Smooth muscle cell of the brain vasculature (primary cell): ENCODE measurements at places on chromosomes 12 and 14.

DNA sequence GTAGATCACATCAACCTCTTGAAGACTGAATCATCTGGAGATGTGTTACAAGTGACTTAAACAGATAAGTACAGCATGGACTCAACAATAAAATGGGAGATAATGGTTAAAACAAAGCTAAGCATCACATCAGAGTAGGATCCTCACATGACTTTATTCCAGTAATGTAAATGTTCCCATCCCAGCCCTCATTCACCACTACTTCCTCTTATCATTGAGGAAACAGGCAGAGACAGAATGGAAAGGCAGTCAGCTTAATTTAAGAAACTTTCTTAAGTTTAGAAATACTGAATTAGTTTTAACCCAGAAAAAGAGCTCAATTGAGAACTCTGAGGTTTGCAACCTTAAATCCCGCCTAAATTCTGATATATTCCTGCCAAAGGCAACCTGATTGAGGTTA is 1.2 kb upstream of the ALG10 start:
- DNase-seq, result no peak

GRCh38 chr12:80107221-80107620 is 7.9 kb downstream of the OTOGL start:
- no peak for DNase-seq

GRCh38 chr14:95272057-95272456 is 47.7 kb downstream of the CLMN start:
- DNase-seq, result no peak

DNA sequence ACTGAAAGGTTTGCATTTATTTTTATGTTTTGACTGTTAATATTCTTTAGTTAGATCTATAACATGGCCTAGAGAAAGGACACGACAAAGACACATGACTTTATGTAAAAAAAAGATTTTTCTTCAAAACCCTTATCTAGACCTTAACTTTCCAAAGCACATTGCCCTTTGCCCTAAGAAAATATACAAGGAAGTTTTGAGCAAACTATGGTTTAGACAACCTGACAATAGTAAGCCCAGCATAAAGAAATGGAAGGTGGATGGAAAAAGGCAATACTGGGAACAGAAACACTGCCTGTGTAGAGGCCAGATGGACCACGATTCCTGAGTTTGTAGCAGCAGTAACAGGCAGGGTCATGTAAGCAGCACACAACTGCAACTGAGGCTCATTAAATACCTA is 724.0 kb downstream of the GALC start:
- no peak for DNase-seq

GRCh38 chr12:24848941-24849477 is 99.9 kb downstream of the BCAT1 start:
- DNase-seq, result no peak

- DNase-seq, result no peak
Measured at GRCh38 chr14:77926942-77927341, 127.0 kb downstream of the ADCK1 start.

DNA sequence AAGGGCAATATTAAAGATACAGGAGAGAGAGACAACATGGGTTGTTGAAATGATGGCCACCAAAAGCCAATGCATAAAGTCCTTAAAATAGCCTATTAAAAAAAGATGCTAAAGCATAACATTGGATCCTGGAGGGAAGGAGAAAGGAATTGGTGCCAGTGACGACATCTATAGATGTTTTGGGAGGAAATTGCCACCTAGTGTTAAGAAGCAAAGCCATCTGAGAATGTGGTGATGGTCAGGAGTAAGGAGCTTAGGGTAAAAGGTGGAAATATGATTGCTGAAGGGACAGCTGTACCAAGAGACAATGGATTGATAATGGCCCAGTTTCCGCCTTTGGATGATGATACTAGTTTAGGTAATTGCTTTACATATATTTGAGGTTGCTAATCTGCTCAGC is 85.1 kb downstream of the TMEM30B start:
- no peak for DNase-seq

GRCh38 chr14:22332686-22333421 is 256.2 kb downstream of the DAD1 start:
- no peak for DNase-seq

DNA sequence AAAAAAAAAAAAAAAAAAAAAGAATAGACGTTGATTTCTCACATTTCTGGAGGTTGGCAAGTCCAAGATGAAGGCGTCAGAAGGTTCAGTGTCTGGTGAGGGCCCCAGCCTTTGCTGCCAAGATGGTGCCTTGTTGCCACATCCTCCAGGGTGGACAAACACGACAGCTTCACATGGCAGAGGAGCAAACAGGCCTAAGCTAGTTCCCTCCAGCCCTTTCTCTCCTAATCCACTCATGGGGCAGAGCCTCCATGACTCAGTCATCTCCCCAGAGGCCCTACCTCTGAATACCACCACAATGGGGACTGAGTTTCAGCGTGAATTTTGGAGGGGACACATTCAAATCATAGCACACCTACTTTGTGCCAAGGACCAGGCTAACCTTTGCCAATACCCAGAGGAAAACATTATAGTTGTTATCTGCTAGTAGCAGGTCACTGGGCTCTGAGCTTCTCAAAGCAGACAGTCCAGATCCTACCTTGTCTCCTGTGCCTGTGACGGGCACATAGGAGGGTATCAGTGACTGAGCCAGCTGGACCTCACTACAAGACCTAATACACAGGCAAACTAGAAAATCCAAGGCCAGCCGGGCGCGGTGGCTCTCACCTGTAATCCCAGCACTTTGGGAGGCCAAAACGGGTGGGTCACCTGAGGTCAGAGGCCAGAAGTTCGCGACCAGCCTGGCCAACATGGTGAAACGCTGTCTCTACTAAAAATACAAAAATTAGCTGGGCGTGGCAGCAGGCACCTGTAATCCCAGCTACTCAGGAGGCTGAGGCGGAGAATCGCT is 10.5 kb upstream of the BCL11B start:
- DNase-seq, result no peak

DNA sequence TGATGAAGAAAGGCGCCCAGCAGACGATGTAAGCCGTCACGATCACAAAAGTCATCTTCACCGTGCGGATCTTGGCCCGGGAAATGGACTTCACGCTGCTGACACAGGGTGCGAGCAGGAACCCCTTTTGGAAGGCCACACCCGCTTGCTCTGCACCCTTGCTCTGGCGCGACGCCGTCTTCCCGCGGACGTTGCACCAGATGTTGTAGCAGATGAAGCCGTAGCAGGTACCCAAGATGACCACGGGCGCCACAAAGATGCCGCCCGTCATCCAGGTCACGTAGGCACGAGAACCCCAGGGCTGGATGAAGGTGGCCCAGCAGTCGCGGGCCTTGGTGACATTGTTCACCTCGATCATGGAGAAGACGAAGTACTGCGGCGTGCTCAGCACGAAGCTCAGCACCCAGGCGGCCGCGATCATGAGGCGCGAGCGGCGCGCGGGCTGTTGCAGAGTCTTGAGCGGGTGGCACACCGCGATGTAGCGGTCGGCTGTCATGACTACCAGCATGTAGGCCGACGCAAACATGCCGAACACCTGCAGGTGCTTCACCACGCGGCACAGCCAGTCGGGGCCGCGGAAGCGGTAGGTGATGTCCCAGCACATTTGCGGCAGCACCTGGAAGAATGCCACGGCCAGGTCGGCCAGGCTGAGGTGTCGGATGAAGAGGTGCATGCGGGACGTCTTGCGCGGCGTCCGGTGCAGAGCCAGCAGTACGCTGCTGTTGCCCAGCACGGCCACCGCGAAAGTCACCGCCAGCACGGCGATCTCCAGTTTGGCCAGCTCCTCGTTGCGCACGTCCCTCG is 890 bp downstream of the AVPR1A start:
- no peak for DNase-seq

GRCh38 chr12:3580094-3580749 is 89.2 kb downstream of the PRMT8 start:
- DNase-seq, result no peak

DNA sequence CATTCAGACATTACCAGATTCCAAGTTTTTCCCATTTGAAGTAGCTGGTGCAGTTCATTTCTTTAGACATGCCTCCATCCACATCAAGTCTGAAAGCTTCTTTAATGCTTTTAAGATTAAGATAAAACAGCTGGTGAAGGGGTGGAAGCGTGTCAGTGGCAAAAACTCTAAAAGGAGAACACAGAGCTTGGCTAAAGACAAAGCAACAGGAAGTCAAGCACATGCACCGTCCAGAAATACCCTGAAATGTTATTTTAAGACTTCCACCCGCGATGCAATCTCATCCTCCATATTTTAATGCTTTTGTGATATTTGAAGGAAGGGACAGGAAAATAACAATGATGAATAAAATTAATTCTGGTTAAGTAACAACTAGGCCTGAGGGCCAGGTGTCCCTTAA is 31.8 kb downstream of the PPM1H start:
- DNase-seq, result no peak

DNA sequence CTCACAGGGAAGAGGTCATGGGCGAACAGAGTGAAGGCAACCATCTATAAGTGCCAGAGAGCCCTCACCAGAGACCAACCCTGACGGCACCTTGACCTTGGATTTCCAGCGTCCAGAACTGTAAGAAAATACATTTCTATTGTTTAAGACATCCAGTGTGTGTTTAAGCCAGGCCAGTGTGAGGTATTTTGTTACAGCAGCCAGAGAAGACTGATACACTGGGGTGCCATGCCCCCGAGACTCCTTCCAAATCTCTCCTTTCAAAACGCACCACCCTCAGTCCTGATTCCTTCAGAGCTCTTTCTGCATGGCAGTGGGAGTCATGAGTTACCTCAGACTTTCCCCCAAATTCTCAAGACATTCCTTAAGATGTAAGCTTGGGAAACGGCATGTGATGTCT is 2.5 kb upstream of the SERPINA5 start:
- no peak for DNase-seq

- DNase-seq, result no peak
Measured at GRCh38 chr14:80387563-80387981, 176.3 kb upstream of the DIO2 start.

- no peak for DNase-seq
Measured at GRCh38 chr12:121278169-121279070, 18.1 kb downstream of the CAMKK2 start.

DNA sequence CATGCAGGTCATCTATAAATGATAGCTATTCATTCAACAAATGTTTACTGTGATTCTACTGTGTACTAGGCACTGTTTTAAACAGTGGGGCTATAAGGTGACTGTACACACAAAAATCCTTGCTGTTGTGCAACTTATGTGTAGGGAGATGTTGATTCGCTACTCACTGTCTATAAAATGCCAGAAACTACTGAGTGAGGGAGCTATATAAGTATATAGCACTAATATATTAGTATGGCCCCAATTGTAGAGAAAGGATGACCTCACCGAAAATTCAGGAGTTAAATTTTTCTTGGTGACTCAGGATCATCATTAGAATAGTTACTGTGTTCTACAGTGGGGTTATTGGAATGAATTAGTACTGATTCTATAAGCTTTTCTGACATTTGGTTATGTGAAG is 117.4 kb downstream of the TGFB3 start:
- DNase-seq, result no peak

DNA sequence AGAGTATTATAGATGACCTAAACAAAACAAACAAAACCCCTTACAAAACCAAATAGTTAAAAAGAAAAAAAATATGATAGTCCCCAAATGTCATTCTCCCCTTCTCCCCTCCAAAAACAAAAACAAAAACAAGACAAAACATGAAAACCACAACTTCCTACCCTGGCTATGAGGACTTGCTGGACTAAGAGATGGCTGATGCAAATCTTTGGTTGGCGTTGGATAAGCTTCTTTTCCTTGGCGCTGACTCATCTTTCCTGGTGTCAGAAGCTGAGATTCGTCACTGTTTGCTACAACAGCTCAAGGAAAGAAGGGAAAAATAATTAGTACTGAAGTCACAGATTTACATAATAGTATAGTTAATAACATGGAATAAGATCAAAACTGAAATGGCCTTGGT is 102.5 kb upstream of the BBS10 start:
- DNase-seq, result peak; percentile 20

DNA sequence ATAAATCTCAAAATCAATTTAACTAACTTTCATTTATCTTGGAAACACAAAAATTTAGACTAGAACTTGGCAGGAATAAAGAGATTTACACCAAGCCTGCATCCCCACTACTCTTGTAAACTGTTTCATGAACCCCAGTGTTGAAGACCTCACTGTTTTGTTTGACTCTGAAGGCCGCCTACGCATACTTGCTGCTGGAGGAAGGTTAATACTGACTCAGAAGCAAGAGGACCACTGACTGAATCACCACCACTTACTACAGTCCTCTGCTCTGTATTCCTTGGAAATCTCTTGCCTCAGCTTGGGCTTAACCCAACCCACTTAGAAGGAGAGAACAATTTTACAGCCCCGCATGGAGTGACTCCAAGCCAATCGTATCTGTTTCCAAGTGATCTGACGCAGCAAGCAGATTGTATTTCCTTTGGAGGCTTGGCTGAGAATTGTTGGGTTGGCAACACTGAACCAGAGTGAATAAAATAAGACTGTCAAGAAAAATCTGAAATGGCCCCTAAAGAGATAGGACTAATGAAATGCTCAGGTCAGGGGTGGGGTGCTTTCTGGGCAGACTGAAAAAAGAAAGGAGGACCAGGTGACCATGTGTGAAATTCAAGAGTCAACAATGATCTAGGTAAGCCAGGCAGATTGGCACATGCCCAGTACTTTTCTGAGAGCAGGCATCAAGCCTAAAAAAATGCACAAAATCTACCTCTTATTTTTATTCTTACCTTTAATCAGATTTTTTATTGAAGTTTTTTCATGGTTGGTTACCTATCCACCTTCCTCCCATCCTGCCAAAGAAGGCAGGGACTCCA is 248.6 kb downstream of the ZFP36L1 start:
- DNase-seq, result peak; percentile 82

- DNase-seq, result no peak
Measured at GRCh38 chr12:5273709-5274108, 158.2 kb upstream of the NTF3 start.

- DNase-seq, result no peak
Measured at GRCh38 chr12:71731439-71732356, 23.0 kb upstream of the RAB21 start.

- no peak for DNase-seq
Measured at GRCh38 chr12:130222519-130223218, 60.4 kb downstream of the FZD10 start.

- DNase-seq, result no peak
Measured at GRCh38 chr12:123992118-123992825, 19.3 kb downstream of the ZNF664 start.

DNA sequence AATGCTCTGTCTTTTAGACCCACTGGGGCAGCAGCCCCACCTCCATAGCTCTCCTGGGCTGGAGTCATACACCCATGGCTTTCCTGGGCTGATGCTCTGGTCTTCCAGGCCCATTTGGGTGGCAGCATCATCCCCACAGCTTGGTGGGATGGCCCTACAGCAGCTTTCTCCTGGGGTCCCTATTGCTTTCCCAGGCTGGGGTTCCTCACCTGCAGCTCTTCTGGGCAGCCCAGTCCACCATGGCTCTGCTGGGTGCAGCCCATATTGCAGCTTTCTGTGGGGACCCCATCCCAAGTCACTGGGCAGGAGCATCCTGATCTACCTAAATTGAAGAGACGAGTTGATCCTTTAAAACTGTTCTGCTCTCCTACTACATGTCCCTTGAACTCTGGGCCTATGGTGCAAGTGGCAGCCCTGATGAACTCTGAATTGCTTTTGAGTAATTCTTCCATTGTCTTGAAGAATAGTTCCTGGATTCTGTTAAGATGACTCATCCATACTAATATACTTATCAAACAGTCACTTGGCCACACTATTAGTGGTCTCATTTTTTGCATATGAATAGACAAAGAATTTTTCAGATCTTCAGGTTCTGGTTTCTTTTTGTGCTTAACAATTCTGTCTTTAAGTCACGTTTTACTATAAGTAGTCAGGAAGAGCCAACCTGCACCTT is 390.1 kb downstream of the DPF3 start:
- DNase-seq, result no peak

- DNase-seq, result no peak
Measured at GRCh38 chr12:62760779-62761178, 174.2 kb downstream of the PPM1H start.
